NCI-H526 treated with DMSO at 0.1 percent for 48 hours (cell line): ENCODE measurements at places on chromosomes 5 and 9.
A peak's percentile ranks its signal among the peaks of the same experiment; 100 is the strongest.

GRCh38 chr9:38251036-38251860 is 141.3 kb upstream of the ALDH1B1 start:
- no peak for DNase-seq

DNA sequence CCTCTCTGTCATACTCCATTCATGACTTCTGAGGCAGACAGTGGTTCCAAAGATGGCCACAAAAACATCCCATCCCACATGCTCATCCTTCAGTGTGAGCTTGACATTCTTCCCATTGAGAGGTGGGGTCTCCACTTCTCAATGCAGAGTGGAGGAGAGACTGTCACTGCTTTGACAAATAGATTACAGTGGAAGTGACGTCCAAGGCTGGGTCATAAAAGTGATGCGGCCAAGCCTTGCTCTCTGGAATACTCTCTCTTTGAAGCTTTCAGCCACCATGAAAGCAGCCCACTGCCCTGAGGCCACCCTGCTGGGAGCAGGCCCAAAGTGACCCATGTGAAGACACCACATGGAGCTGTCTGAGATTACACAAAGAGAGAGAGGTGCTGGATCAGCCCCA is 59.0 kb upstream of the DNAH5 start:
- DNase-seq: no peak

DNA sequence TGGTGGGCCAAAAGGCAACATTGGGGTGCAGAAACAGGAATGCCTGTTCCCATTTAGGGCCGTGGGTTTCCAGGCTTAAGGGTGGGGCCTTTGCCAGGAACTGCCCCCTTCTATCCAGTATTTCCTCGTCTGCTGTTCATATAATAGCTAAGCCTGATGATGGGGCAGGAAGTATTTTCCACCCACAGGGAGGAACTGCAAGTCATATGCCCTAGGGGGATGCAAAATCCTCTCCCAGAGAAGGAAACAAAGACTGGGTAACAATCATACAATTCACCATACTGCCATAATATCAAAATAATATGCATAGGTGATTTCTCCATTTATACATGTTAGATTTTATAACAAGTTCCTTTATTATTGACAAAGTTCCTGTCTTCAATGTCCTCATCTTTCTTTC is 20.5 kb upstream of the RPS23 start:
- no peak for DNase-seq

GRCh38 chr5:1919209-1919566 is 36.5 kb upstream of the IRX4 start:
- DNase-seq: no peak

DNA sequence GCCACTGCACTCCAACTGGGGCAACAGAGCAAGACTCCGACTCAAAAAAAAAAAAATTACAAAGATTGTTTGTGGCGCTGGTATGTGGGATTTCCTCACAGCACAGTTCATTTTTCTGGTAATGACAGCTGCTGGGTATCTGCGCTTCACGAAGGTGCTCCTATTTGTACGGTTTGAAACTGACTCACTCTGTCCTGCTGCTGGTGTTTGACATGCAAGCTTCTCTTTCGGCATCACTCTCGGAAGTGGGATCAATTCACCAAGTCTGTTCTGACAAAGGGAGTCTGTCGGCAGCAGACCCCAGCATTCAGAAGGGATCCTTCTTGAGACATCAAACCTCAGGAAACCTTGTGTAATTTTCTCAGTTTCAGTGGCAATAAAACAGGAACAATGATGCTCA is 26.3 kb downstream of the MAML1 start:
- DNase-seq: no peak

GRCh38 chr9:68999393-69000105 is 14.4 kb downstream of the PRKACG start:
- peak; percentile 54 for DNase-seq

- DNase-seq: no peak
These were observed 47.4 kb upstream of the OLFM1 start for GRCh38 chr9:135039916-135040645.

DNA sequence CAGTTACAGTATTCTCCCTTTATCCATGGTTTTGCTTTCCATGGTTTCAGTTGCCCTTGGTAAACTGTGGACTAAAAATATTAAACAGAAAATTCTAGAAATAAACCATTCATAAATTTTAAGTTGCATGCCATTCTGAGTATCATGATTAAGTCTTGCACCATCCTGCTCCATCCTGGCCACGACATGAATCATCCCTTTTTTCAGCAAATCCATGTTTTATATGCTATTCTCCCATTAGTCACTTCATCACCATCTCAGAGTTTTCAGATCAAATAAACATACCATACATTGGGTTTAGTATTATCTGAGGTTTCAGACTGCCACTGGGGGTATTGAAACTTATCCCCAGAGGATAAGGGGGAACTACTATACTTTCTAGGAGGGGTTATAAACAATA is 234.4 kb upstream of the ATP10B start:
- DNase-seq: no peak
